Stimulated activated CD4-positive, alpha-beta T cell treated with anti-CD3 and anti-CD28 coated beads, Interleukin-2, amount 100 ng/mL, for 24 hours (primary cell): ENCODE measurements at places on chromosomes 2 and 18.

- no peak for DNase-seq
These were observed 24.7 kb upstream of the CEP68 start for GRCh38 chr2:65031341-65032018.

DNA sequence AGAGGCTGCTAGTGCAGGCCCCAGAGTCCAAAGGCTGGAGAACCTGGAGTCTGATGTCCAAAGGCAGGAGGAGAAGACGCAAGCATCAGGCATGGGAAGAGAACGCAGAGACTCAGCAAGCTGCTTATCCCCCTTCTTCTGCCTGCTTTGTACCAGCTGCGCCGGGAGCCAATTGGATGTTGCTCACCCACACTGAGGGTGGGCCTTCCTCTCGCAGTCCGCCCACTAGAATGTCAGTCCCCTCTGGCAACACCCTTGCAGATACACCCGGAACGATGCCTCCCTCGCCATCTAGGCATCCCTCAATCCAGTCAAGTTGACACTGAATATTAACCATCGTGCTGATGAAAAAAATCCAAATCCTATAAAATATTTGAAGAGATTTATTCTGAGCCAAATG, 141.6 kb downstream of the TWIST2 start:
- DNase-seq: no peak

GRCh38 chr2:147806846-147807245, 38.0 kb upstream of the ACVR2A start:
- DNase-seq: no peak

GRCh38 chr2:175168564-175168945, 552 bp upstream of the ATF2 start:
- no peak for DNase-seq

- no peak for DNase-seq
These were observed 30.0 kb upstream of the LINC00305 start for GRCh38 chr18:64178860-64179259.

GRCh38 chr2:174794851-174795374, 30.6 kb upstream of the CHRNA1 start:
- no peak for DNase-seq

GRCh38 chr2:127400533-127400896, 12.7 kb upstream of the MAP3K2 start:
- no peak for DNase-seq

DNA sequence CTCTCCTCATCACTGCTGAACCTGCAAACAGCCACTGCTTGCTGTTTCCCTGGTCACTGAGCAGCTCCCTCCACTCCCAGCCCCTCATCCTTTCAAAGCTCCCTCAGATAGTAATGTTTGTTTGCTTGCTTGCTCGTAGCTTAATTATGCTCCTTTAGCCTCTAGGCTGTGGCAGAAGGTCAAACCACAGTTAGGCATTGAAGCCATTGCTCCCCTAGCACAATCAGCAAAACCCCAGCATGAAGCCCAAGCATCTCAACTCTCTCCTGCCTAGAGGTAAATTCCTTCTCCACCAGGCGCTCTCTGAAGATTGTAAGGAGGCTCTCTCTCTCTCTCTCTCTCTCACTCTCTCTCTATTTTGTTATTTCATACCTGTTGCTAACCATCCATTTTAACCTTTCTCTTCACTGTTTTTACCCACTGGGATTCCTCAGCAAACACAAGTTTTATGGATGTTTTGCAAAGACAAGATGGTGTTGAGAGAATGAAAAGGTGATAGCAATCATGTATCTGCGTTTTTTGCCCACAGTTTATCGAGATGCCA, 135.9 kb upstream of the HNRNPA3 start:
- no peak for DNase-seq

GRCh38 chr2:179636995-179637394, 224.4 kb downstream of the ZNF385B start:
- no peak for DNase-seq

- DNase-seq: no peak
These were observed 22.2 kb upstream of the NAB1 start for GRCh38 chr2:190626641-190627210.
